ENCODE measurements at places on chromosomes 13 and 19.

GRCh38 chr13:105972306-105972721 lies 563.1 kb downstream of the EFNB2 start:
- DNase-seq: no peak

GRCh38 chr13:34942732-34943435 lies 814 bp downstream of the NBEA start:
- no peak for DNase-seq

GRCh38 chr19:7216373-7216902 lies 77.8 kb downstream of the INSR start:
- no peak for DNase-seq

- peak; percentile 71 for DNase-seq
These were observed 113.2 kb upstream of the SOX21 start for GRCh38 chr13:94825507-94825906.

Data from cardiac fibroblast (primary cell).